ENCODE measurements at places on chromosomes 2 and 18.

DNA sequence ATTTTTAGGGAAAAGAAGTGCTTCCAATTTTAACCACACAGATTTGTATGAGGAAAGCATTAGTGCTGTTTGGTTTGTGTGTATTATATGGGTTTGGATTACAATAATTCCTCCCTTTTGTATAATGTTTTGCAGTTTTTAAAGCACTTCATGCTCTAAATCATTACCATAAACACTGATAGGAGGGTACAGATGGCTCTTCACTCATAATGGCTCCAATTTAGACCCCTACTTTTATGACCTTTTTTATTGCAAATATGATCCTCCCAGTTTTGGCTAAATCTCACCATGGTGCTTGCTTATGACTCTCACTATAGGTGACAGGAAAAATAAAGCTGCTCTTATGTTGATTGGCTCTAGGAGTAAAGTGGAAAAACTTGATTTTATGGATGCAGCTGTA, 23.8 kb upstream of the TMEM17 start:
- no peak for DNase-seq

GRCh38 chr2:147456779-147457178, 388.1 kb upstream of the ACVR2A start:
- DNase-seq, result no peak

DNA sequence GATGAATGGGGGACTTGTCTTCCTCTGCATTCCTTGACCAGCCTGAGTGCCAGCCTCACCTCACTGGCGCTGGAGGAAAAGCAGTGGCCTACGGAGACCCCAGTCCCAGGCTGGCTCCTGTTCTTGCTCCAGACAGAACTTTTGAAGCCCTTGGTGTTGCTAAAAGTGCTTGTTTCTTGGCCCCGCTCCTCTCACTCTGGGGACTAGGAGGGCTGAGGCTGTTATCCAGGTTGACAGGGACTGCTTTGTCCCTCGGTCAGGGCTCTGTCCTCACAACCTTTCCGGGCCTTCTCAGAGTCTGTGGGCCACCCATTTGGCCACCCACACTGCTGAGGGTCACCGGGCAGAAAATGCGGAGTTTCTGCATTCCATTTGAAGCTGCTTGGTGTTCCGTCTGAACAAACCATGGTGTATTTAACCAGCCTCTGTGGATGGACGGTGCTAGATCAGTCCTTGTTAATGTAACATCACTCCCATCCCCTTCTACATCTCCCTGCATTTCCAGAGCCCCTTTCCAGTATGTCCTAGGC, 25.6 kb downstream of the B3GNT7 start:
- no peak for DNase-seq

- DNase-seq, result no peak
These were observed 126.7 kb upstream of the ARL4C start for GRCh38 chr2:234623521-234623991.

- no peak for DNase-seq
These were observed 138.8 kb downstream of the BCL11A start for GRCh38 chr2:60414495-60415138.
